Lung (tissue), 17 donors: ENCODE measurements at places on chromosomes 7 and 10.

DNA sequence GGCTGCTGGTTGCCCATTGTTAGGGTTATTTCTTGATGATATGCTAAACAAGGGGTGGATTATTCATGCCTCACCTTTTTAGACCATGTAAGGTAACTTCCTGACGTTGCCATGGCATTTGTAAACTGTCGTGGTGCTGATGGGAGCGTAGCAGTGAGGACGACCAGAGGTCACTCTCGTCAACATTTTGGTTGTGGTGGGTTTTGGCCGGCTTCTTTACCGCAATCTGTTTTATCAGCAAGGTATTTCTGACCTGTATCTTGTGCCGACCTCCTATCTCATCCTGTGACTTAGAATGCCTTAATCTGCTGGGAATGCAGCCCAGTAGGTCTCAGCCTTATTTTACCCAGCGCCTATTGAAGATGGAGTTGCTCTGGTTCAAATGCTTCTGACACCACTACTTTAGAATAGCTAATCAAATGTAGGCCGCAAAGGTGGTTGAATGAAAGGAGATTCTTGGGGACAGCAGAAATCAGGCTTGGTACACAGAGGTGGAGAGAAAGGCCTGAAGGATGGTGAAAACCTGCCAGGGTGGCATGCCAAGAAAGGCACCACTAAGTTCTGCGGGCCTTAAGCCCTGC, 17.9 kb upstream of the SMO start:
- no peak for DNase-seq
- no peaks in the 10 kb centered on the region for H3K36me3 ChIP-seq
- H3K27ac ChIP-seq = no peak overlapping the region
- H3K27me3 ChIP-seq = no peaks in the 10 kb centered on the region

DNA sequence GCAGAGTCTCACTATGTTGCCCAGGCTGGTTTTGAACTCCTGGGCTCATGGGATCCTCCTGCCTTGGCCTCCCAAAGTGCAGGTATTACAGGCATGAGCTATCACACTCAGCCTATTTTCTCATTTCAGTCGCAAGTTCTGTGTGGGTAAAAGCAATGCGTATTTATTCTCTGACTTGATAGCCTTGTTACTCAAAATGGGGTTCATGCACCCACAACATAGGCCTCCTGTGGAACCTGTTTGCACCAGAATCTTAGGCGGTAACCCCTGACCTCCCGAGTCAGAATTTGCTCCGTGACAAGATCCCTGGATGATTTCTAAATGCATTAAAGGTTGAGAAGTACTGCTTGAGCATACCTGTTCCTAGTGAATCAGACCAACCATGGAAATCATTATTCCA, 7.3 kb downstream of the IL2RA start:
- H3K4me3 ChIP-seq = no peak overlapping the region
- no peak overlapping the region for H3K27ac ChIP-seq
- no peak for DNase-seq
- H3K4me1 ChIP-seq = peaks cover 5% of the 10 kb centered on the region
- no peaks in the 10 kb centered on the region for H3K36me3 ChIP-seq

- H3K27ac ChIP-seq = no peak overlapping the region
- H3K4me3 ChIP-seq = no peak overlapping the region
- no peaks in the 10 kb centered on the region for H3K36me3 ChIP-seq
- H3K4me1 ChIP-seq = peaks cover 11% of the 10 kb centered on the region
Observed at GRCh38 chr7:48617993-48618392, 306.4 kb upstream of the CDC14C start.

DNA sequence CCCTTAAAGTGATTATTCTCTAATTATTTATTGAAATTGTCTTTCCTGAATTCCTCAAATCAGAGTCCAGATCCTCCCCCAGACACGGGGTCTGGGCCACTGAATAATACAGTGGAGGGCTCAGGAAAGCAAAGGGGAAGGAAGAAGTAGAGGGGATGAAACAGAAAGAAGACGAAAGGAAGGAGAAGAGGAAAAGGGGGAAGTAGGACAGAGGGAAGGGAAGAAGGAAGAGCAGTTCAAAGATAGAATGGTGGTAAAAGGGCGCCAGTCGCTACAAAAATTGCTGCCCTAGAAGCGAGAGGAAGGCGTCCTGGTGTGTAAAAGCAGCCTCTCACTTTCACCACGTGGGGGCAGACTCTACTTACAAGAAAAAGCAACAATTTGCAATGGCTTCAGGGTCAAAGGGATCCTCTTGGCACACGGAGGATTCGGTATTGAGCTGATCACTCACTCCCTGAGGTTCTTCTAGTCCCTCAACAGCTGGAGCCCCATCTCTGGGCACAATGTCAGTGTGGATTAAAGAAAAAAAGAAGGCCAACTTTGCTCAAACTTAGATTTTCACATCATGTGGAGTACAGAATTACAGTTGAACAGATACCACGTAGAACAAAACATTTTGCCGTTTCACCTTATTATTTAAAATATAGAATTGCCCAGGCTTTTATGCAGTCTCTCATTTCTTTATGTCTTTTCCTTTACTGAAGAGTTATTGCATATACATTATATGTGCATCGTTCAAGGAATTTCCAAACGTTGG, 31.4 kb upstream of the NPVF start:
- peak; percentile 78 for DNase-seq

GRCh38 chr10:104641937-104642657, 1.0 kb downstream of the SORCS3 start:
- DNase-seq = no peak
- no peaks in the 10 kb centered on the region for H3K4me1 ChIP-seq
- no peak overlapping the region for H3K4me3 ChIP-seq
- H3K27ac ChIP-seq = no peak overlapping the region
- no peaks in the 10 kb centered on the region for H3K36me3 ChIP-seq

DNA sequence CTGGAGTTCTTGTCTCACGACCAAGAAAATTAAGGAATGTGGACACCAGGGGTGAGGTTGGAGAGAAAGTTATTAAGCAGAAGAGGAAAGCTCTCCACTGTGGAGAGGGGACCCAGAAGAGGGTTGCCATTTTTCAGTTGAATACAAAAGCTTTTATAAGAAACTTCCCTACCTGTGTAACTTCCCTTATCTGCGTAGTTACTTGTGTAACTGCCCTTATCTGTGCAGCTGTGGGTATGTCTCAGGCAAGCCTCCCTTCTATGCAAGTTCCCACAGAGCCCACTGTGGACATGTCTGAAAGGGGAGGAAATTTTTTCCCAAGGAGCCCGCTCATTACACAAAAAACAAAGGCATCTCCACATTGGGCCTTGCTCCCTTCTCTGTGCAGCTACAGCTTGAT, 94.9 kb downstream of the SVOPL start:
- H3K4me1 ChIP-seq = peaks cover 1% of the 10 kb centered on the region
- H3K27me3 ChIP-seq = no peaks in the 10 kb centered on the region
- DNase-seq = no peak
- no peak overlapping the region for H3K27ac ChIP-seq
- no peaks in the 10 kb centered on the region for H3K36me3 ChIP-seq

DNA sequence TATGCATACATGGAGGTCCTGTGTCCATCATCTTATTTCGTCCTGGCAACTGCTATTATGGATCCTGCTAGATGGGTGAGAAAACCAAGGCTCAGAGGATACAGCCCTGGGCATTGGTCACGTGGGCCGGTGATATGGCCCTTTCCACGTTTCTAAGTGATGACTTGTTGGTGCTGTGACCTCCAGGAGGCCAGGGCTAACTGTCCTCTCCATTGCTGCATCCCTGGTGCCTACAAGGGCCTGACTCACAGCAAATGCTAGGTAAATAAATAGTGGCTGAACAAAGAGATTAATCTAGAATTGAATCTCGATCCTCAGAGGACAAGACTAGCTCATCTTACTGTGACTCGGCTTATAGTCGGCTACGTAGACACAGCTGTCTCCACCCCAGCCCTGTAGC, 78.6 kb downstream of the FAM53B start:
- peaks cover 24% of the 10 kb centered on the region for H3K4me1 ChIP-seq
- no peak overlapping the region for H3K27ac ChIP-seq
- DNase-seq = no peak
- H3K36me3 ChIP-seq = peaks cover 10% of the 10 kb centered on the region
- no peaks in the 10 kb centered on the region for H3K27me3 ChIP-seq

GRCh38 chr10:22461891-22462290, 116.6 kb downstream of the SPAG6 start:
- no peaks in the 10 kb centered on the region for H3K27me3 ChIP-seq
- H3K4me3 ChIP-seq = no peak overlapping the region
- H3K36me3 ChIP-seq = no peaks in the 10 kb centered on the region
- no peaks in the 10 kb centered on the region for H3K4me1 ChIP-seq

- no peaks in the 10 kb centered on the region for H3K36me3 ChIP-seq
- H3K27ac ChIP-seq = no peak overlapping the region
- DNase-seq = peak; percentile 39
- H3K4me1 ChIP-seq = peaks cover 6% of the 10 kb centered on the region
- no peaks in the 10 kb centered on the region for H3K27me3 ChIP-seq
- H3K4me3 ChIP-seq = no peak overlapping the region
Observed at GRCh38 chr10:129942936-129943715, 20.9 kb downstream of the EBF3 start.

DNA sequence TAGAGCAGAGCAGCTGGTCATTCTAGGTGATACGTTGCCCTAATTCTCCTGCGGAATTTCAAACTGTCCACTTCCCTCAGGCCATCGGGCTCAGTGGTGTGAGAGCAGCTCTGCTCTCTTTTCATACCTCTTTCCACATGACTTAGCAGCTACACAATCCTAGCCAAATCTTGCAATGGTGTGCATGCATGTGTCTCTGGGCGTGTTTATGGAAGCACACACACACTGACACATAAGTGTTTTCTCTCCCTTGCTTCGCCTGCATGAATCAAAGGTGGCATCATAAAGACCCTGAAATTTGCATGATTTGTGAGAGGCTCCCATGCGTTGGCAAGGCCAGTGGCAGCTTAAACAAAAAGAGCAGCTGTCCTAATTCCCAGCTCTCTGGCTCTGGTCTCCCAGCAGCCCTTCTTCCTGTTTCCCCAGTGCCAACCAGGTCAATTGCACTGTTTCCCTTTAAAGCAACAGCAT, 1189.5 kb downstream of the GATA3 start:
- H3K36me3 ChIP-seq = no peaks in the 10 kb centered on the region
- H3K27me3 ChIP-seq = no peaks in the 10 kb centered on the region
- no peak for DNase-seq
- H3K4me1 ChIP-seq = no peaks in the 10 kb centered on the region

GRCh38 chr7:104366390-104366789, 38.0 kb downstream of the LHFPL3 start:
- no peaks in the 10 kb centered on the region for H3K4me1 ChIP-seq
- H3K27me3 ChIP-seq = no peaks in the 10 kb centered on the region

GRCh38 chr7:103048833-103049232, 25.8 kb downstream of the FBXL13 start:
- no peak overlapping the region for H3K27ac ChIP-seq
- DNase-seq = no peak
- no peaks in the 10 kb centered on the region for H3K4me1 ChIP-seq
- no peak overlapping the region for H3K4me3 ChIP-seq

DNA sequence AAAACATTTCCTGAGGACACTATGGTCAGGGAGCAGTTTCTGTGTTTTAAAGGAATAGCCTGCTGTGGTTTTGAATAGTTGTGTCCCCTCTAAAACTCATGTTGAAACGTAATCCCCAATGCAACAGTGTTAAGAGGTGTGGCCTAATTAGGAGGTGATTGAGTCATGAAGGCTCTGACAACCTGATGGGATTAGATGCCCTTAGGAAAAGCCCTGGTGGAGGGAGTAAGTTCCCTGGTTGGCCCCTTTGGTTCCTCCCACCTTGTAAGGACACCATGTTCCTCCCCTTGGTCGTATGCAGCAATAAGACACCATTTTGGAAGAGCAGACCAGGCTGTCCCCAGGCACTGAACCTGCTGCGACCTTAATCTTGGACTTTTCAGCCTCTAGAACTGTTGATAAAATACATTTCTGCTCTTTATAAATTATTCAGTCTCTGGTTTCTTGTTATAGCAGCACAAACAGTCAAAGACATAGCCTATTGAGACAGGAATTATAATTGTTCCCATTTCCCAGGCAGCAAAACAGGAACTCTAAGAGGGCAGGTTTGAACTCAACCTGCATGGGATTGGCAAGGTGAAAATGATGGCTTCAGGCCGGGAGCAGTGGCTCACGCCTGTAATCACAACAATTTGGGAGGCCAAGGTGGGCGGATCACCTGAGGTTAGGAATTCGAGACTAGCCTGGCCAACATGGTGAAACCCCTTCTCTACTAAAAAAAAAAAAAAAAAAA, 20.5 kb upstream of the TNS3 start:
- no peak overlapping the region for H3K27ac ChIP-seq
- DNase-seq = no peak
- H3K27me3 ChIP-seq = no peaks in the 10 kb centered on the region
- no peak overlapping the region for H3K4me3 ChIP-seq
- H3K4me1 ChIP-seq = no peaks in the 10 kb centered on the region
- H3K36me3 ChIP-seq = no peaks in the 10 kb centered on the region

DNA sequence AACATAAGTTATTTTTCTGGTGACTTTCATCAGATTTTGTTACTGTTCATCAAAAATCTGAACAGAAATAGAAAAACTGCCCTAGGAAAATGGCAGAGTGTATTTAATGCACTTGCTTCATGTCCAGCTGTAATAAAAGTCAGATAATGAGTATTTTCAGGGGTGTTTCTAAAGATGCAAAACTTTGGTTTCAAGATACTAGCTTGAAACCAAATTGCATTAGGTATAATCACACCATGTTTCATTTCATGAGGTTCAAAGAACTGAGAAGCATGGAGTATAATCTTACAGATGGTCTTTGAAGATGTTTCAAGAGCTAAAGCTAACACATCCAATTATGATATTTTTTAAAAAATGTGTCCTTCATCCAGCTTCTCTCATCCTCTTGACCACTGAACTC, 128.9 kb downstream of the NRCAM start:
- H3K4me3 ChIP-seq = no peak overlapping the region
- no peak for DNase-seq
- no peak overlapping the region for H3K27ac ChIP-seq
- no peaks in the 10 kb centered on the region for H3K4me1 ChIP-seq
- H3K36me3 ChIP-seq = no peaks in the 10 kb centered on the region

GRCh38 chr10:51806079-51806835, 106.9 kb upstream of the CSTF2T start:
- H3K36me3 ChIP-seq = peaks cover 4% of the 10 kb centered on the region
- no peaks in the 10 kb centered on the region for H3K27me3 ChIP-seq
- no peak overlapping the region for H3K27ac ChIP-seq
- DNase-seq = no peak
- H3K4me3 ChIP-seq = no peak overlapping the region

GRCh38 chr7:42714356-42714755, 197.5 kb downstream of the C7orf25 start:
- H3K4me1 ChIP-seq = no peaks in the 10 kb centered on the region
- DNase-seq = no peak
- no peak overlapping the region for H3K27ac ChIP-seq

- H3K36me3 ChIP-seq = no peaks in the 10 kb centered on the region
- no peak for DNase-seq
- H3K27ac ChIP-seq = no peak overlapping the region
- no peaks in the 10 kb centered on the region for H3K27me3 ChIP-seq
Observed at GRCh38 chr7:1915956-1916600, 246.0 kb downstream of the ELFN1 start.

- H3K27ac ChIP-seq = no peak overlapping the region
- no peaks in the 10 kb centered on the region for H3K36me3 ChIP-seq
- peaks cover 3% of the 10 kb centered on the region for H3K4me1 ChIP-seq
- no peaks in the 10 kb centered on the region for H3K27me3 ChIP-seq
- no peak overlapping the region for H3K4me3 ChIP-seq
Observed at GRCh38 chr7:133048589-133048988, 33.3 kb downstream of the CHCHD3 start.

- H3K4me3 ChIP-seq = no peak overlapping the region
- H3K36me3 ChIP-seq = no peaks in the 10 kb centered on the region
- no peaks in the 10 kb centered on the region for H3K27me3 ChIP-seq
Observed at GRCh38 chr10:132851451-132851850, 65.5 kb upstream of the NKX6-2 start.
